Left ventricle myocardium inferior (tissue), 1 donor: ENCODE measurements at places on chromosomes 7 and 10.
A peak's percentile ranks its signal among the peaks of the same experiment; 100 is the strongest.

DNA sequence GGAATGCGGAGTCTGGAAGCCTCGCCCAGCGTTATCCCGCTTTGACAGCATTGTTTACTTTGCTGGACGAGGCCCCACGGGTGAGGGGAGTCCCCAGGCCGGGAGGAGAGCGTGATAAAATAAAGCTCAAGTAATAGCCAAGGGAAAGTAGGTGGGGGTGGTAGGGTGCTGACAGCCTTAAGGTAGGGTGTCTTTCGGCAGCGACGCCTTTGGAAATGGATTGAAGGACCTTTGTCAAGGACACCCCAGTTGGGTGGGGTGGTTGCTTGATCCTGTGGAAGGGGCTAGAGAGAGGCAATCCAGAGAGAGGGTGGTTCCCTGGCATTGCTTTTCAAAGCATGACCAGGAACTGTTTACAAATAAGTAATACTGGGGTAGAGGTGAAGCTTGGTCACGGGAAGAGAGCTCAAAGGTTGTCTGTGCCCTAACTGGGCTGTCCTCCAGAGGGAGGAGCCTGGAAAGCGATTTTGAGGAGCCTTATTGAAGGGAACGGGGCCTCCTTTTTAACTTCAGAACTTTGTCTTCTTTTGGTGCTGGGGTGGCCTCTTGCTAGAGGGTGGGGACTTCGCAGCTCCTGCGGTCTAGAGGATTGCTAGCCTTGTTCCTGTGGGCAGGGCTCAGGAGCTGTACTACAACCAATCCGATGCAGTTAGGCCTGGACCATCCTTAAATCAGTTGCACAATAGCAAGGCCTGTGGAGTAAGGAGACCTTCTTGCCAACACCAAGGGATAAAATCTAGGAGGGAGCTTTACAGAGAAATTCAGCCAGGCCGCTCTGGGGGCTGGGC is 1.3 kb downstream of the EIF4EBP2 start:
- H3K27ac ChIP-seq, result peak overlapping the region; percentile 99
- H3K36me3 ChIP-seq, result no peaks in the 10 kb centered on the region
- H3K27me3 ChIP-seq, result no peaks in the 10 kb centered on the region
- H3K4me3 ChIP-seq, result peak overlapping the region; percentile 92

DNA sequence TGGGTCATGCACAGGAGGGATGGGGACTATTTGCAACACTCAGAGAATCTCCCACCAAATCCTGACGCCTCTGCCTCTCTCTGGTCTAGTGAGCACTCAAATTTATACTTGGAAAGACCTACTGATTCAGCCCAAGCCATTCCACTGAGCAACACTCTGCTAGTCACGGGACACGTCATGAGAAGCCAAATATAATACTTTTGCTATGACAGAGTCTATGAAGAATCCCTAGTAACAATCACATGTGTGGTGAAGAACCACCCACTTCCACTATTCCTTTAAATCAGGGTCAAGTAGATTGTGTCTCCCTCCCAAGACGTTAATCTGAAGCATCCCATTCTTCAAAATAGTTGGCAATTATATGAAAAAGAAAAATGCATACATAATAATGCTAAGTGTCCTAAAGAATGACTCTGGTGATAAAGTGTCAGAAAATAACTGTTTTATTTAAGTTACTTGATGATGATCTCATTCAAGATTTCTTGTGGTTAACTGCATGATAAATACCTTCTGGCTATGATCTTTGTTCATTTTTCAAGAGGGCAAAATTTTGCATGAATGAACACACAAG is 28.5 kb downstream of the CHCHD3 start:
- peaks cover 68% of the 10 kb centered on the region for H3K4me1 ChIP-seq
- H3K4me3 ChIP-seq, result peak overlapping the region; percentile 13
- DNase-seq, result no peak
- H3K36me3 ChIP-seq, result no peaks in the 10 kb centered on the region
- no peaks in the 10 kb centered on the region for H3K27me3 ChIP-seq

DNA sequence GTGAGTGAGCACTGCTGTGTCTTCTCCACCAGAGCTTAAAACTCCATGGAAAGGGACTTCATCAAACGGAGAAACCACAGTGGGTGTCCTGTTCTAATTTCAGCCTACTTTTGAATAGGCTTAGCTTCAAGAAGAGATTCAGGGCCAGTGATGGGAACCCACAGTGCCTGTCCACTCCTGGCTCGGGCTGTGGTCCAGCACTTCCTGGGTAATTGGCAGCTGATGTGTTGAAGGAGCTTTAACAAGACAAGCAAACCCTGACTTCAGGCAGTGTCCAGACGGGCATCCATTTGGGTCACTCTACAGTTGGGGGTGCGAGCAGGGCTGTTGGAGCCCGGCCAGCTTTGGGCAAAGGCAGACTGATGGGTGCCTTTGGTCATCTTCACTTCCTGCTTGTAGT is 14.5 kb downstream of the VWC2 start:
- no peak overlapping the region for H3K4me3 ChIP-seq
- H3K4me1 ChIP-seq, result peaks cover 59% of the 10 kb centered on the region
- peak; percentile 35 for DNase-seq

GRCh38 chr7:45574669-45575500 is 717 bp downstream of the ADCY1 start:
- no peaks in the 10 kb centered on the region for H3K36me3 ChIP-seq
- H3K4me1 ChIP-seq, result peaks cover 20% of the 10 kb centered on the region
- H3K27me3 ChIP-seq, result peaks cover 50% of the 10 kb centered on the region
- H3K27ac ChIP-seq, result peak overlapping the region; percentile 46

DNA sequence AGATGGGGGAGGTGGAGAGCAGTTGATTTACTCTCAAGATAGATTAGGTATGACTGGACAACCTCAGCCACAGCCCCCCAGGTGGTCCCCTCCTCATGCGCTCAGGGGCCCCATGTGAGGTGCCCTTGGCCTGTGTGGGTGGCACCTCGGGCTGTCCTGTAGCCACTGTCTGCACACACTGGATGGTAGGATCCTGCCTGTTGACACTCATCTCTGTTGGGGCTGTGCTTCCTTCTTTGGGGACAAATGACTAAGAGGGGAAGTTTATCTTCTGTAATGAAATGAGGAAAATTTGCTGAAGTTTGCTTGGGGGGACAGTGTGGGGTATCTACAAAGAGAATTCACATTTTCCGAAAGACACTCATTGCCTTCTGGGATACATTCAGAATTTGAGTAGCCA is 53.6 kb upstream of the ANTXRL start:
- no peak overlapping the region for H3K27ac ChIP-seq
- no peak for DNase-seq
- H3K36me3 ChIP-seq, result no peaks in the 10 kb centered on the region
- peaks cover 26% of the 10 kb centered on the region for H3K27me3 ChIP-seq

DNA sequence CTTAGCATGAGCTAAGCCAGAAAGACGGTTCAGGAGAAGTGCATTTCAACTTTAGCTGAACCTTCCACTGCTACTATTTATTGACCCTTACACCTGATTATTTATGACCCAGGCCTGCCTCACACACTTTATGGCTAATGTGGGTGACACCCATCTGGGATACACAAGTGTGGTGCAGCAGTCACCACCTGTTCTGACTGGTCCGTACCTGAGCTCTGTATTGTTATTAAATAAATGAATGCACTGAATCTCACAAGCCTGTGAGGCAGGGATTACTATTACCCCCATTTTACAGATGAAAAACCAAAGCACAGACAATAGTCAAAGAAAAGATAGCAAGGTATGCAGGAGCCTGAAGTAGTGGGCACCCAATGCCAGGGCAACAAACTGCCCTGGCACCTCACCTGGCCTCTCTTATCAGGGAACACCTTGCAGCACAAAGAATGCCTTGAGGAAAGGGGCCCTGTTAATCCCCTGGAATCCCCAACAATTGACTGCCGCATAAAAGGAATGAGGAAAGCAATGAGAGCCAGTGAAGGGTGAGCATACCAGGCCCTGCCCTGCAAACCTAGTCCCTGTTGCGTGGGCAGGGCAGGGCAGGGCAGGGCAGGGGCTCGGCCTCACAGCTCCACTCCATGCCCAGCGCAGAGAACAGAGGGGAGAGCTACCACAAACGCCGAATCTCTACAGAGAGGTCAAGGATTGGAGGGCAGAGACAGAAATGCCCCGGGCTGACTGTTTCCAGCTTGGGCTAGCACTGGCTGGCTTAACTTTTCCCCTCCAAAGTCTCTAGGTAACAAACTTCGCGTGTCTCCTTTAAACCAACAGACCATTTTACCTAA is 1.3 kb downstream of the ANXA11 start:
- H3K4me3 ChIP-seq, result peak overlapping the region; percentile 90
- H3K4me1 ChIP-seq, result peaks cover 90% of the 10 kb centered on the region
- peak overlapping the region; percentile 99 for H3K27ac ChIP-seq
- no peaks in the 10 kb centered on the region for H3K36me3 ChIP-seq
- peak; percentile 25 for DNase-seq

DNA sequence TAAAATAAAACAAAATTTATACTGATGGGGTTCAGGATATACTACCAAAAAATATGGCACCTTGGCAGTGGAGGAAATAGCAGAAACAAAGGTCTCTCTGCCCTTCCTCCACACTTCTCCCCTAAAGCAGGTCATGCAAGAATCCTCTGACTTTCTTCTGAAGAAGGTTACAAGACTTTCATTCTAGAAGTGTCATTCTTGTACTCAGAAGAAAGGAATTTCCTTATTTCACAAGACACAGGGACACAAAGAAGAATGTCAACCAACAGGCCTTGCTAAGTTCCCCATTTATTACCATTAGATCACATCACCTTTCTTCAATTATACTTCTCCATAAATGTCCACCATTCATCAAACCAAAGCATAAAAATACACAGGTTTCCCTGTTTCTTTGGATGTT is 470.2 kb downstream of the PAXIP1 start:
- no peaks in the 10 kb centered on the region for H3K27me3 ChIP-seq
- no peaks in the 10 kb centered on the region for H3K36me3 ChIP-seq
- H3K27ac ChIP-seq, result no peak overlapping the region
- no peaks in the 10 kb centered on the region for H3K4me1 ChIP-seq
- no peak overlapping the region for H3K4me3 ChIP-seq
- no peak for DNase-seq

GRCh38 chr10:83995738-83996331 is 143.5 kb upstream of the GHITM start:
- no peak overlapping the region for H3K27ac ChIP-seq
- H3K36me3 ChIP-seq, result no peaks in the 10 kb centered on the region
- DNase-seq, result no peak
- H3K4me3 ChIP-seq, result no peak overlapping the region
- no peaks in the 10 kb centered on the region for H3K4me1 ChIP-seq

DNA sequence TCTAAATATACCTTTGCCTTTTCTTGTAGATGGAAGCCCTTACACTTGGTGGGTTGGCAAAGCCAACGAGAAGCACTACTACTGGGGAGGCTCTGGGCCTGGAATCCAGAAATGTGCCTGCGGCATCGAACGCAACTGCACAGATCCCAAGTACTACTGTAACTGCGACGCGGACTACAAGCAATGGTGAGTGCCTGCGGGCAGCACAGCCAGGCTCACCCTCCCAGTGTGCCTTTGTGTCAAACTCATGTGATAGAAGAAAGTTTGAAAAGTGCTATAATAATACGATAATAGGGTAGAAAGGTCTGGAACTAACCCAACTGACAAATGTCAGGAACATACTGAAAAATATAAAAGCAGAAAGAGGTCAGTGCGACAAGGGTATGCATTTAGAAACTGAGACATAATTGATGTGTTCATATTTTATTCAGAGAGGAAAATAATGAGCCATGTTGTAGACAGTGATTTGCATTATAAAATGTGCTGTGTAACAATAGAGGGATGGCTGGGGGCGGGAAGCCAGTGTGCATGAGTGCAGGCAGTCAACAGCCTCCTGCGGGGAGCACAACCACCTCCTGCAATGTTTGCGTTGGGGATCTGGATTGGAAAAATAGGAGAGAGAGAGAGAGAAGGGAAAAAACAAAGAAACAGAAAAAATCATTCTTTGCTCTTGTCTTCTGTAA is 686.9 kb upstream of the C7orf33 start:
- no peaks in the 10 kb centered on the region for H3K27me3 ChIP-seq
- H3K36me3 ChIP-seq, result no peaks in the 10 kb centered on the region
- DNase-seq, result no peak
- no peak overlapping the region for H3K27ac ChIP-seq

DNA sequence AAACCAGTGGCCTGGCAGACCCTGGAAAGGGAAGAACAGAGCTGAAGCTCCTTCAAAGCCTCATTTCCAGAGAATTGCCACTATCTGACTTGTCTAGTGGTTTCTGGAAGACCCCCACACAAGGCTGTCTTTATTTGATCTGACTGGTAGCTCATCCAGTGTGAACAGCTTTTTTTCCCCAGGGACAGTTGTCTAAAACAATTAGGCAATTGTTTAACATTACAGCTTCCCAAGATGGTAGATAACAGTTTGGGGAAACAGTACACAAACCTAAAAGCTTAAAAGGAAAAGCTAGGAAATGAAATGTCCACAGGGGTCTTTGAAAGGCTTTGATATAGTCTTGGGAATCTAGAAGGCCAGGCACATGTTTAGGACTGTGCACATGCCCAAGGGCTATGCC is 203.4 kb upstream of the CTBP2 start:
- peaks cover 7% of the 10 kb centered on the region for H3K27me3 ChIP-seq
- H3K36me3 ChIP-seq, result no peaks in the 10 kb centered on the region
- no peaks in the 10 kb centered on the region for H3K4me1 ChIP-seq
- no peak overlapping the region for H3K27ac ChIP-seq
- no peak for DNase-seq

DNA sequence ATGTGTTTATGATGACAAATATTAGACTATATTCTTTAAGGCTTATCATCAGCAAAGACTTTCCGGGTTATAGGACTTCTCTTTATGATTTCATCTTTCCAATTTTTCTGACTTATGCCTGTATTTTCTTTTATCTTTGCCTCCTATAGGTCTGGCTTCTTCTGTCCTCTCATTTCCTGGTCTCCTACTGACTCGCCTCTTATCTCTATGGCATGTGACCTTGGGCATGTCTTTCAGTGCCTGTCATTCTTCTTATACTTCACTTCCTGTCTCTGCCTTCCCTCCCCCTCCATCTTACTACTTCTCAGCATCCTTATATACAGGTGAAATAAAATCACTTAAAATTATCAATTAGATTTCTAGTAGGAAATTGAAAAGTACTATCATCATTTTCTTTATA is 42.2 kb downstream of the PCDH15 start:
- H3K27ac ChIP-seq, result no peak overlapping the region
- no peak for DNase-seq
- no peaks in the 10 kb centered on the region for H3K4me1 ChIP-seq

DNA sequence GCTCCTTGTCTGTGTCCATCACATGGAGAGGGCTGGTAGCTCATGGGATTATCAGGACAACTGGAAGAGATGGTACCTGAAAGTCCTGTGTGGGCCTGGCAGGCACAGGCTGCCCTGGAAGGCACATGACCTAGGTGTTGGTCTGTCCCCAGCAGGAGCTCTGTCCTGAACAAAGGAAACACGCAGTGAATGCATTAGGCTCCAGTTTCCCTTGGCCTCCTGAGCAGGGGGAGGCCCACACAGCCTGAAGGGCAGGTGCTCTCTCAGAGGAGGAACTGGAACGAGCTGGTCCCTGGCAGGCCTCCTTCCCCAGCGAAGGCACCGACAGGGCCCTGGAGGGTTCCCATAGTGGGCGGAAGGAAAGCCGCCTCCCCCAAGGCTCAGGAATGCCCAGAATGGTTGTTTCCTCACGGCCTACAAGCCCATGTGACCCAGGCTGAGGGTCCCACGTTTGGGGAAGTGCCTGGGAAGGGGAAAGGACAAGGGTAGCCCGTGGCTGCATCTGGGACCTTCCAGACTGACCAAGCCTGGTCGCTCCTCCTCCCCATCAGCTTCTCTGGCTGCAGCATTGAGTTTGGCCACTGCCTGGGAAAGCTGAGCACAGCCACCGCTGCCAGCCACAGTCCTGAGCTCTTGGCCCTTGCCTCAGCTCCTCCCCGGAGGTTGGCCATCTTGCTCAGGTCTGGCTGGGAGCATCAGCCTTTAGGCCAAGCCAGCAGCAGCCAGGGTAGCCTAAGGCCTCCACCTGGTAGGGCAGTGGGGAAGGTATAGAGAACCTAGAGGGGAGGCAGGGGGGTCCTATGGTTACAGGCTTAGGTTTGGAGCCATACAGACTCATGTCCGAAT is 21.8 kb downstream of the CXCL12 start:
- peaks cover 4% of the 10 kb centered on the region for H3K36me3 ChIP-seq
- DNase-seq, result no peak
- no peak overlapping the region for H3K27ac ChIP-seq
- H3K27me3 ChIP-seq, result no peaks in the 10 kb centered on the region
- H3K4me1 ChIP-seq, result no peaks in the 10 kb centered on the region
- no peak overlapping the region for H3K4me3 ChIP-seq
